ENCODE measurements at places on chromosomes 5 and 9.

DNA sequence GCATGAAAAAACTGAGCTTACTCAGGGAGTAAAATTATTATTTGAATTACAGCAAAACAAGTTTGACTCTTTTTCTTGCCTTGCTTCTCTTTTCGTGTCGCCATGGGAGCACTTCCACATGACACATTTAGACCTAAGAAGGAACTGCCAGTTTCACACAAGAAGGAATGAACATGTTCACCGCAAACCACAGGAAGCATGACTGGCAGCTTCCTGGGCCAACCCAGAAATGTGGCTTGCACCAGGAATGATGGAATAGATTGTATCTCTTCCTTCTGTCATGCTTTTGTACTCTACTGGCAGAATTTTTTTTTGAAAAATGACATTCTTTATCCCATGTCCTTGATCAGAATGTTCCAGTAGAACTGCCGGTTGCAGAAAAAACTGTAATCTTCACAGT is 32.9 kb upstream of the MAN2A1 start:
- peak; percentile 1 for DNase-seq

DNA sequence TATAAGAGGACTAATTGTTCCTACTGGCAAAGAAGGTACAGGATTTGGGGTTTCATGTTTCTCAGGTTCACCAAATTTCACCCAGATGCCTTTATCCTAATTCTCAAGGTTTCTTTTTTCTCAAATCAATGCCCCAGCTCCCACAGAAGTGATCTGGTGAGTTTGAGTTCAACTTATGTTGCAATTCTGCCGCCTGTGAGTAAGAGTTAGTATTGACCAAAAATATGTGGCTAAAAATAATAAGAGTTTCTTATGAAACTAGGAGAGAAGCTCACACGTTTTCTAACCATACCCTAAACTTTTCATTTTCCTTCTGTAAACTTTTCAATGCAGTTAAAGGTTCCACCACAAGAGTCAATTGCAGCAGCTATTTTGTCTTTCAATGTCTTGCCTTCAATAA is 15.1 kb downstream of the SLCO6A1 start:
- DNase-seq: no peak

GRCh38 chr5:97838214-97838613 is 655.2 kb upstream of the RIOK2 start:
- no peak for DNase-seq

- DNase-seq: no peak
Measured at GRCh38 chr5:59557572-59557971, 336.0 kb downstream of the PDE4D start.

DNA sequence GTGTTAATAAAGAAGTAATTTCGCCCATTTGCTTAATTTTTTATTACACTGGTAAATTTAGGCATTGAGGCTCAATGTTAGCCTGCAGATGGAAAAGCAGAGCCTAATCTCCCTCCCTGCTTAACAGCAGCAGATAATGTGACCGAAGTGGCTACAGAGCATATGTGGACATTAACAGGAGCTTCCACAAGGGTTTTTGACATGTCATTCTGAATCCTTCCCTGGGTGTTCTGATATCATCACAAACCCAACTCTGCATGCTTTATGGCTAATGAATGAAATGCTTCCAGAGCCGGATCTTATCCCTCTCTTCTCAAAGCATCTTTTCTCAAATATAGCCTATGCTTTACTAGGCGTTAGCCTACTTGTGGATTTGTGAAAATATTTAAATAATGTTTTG is 208.6 kb downstream of the CAAP1 start:
- DNase-seq: no peak

GRCh38 chr9:134969156-134970045 is 51.7 kb upstream of the FCN1 start:
- no peak for DNase-seq

GRCh38 chr5:81268521-81269196 is 32.7 kb upstream of the ZCCHC9 start:
- DNase-seq: no peak

- no peak for DNase-seq
Measured at GRCh38 chr5:83848941-83849340, 128.3 kb upstream of the HAPLN1 start.

DNA sequence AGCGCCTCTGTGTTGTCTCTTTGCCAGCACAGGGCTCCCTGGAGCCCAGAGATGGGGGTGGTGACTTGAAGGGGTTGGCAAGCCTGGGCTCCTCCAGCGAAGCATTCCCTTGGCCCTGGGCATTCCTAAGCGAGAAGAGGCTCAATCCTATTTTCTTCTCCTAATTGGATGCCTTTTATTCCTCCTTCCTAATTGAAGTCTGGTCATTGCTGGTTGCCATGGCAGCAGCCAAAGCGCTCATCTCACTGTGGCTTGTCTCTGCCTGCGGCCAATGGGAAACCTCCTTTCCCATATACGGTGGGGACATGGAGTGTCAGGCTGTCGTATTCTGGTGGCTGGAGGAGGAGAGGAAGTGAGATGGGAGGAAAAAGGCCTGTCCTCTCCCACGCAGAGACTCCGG is 52.3 kb upstream of the RARS1 start:
- no peak for DNase-seq

DNA sequence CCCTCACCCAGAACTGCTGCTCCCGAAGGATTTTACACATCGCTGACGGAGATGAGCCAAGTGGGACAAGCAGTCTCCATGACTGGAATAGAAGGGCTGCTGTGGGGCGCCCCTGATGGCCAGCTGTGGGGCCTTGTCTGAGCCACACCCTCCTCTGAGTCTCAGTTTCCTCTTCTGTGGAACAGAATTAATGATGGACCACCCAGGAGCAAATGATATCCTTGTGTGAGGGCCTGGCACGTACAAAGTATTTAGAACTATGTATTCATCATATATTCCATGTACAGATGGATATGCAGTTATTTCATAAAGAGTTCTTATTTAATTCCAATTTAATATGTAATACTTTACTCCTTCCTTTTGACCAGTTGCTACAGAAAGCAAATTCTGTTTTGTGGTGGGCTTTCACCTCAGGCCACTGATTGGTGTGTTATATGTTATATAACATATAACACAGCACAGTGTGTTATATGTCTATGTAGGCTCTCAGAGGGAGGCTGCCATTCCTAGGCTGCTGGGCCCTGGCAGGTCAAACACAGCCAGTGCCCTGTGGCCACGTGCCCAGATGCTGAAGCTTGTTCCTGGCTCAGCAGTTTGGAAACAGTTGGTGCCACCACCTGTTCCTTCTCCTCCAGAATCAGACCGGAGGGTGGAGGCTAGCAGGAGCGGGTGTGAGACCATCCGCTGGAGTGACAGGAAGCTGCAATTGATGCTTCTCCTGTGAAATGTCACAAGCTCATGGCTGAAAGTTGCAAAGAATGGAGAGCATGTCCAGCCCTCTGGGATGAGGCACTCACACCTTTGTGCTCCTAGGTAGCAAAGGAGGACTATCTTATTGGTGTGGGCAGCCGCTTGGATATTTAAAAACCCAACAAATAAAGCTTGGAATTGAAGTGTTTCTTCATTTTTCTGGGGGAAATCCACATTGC is 4.4 kb upstream of the FGD3 start:
- no peak for DNase-seq

DNA sequence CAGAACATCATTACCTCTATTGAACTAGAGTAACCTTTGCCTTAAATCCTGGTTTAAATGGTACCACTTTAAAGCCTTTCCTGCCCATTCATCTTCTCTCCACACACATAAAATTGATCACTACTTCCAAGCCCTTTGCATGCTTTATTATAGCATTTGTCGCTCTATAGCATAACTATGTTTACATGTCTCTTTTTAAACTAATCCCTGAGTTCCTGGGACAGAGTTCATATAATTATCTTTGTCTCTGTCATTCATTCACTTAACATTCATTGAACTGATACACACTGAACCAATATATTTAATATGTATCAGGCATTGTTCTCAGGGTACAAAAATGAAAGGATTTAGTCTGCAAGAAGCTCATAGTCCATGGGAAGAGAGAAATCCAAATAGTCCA is 37.3 kb downstream of the RECK start:
- no peak for DNase-seq

DNA sequence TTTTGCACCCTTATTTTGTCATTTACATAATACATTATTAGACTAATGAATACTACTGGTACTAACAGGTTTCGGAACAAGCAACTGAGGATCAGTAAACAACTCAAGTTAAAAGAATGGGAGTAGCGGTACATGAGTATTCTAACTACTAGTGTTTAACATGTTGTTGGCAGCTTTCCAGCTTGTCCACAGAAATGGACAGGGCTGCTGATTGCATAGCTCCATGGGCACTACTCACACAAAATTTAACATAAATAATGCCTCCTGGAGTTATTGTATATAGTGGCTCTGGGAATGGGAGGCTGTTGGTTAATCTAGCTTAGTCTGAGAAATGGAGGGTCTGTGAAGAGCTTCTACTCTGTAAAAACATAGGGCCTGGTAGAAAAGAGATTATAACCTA is 6.7 kb downstream of the NCBP1 start:
- no peak for DNase-seq

DNA sequence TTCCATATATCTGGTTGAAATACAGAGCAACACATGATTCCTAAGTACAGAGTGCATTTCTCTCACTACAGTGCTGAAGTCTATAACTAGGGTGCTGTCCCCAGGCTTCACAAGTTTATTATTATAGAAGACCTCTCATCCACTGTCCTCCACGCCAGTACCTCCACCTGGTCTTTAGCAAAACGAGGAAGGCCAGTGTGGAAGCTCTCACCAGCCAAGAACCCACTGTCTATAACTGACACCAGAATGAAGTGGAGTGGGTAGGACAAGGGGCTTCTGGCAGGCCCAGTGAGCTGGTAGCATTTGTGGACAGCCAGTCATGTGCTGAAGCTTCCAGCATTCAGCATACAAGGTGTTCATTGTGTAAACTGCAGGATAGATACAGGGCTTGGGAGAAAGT is 430.7 kb downstream of the GADD45G start:
- DNase-seq: no peak

- DNase-seq: no peak
Measured at GRCh38 chr5:150540615-150541396, 32.9 kb downstream of the NDST1 start.

- no peak for DNase-seq
Measured at GRCh38 chr5:179343719-179344430, 1.4 kb downstream of the ADAMTS2 start.

- no peak for DNase-seq
Measured at GRCh38 chr9:33249983-33250382, 10.0 kb downstream of the SPINK4 start.

- no peak for DNase-seq
Measured at GRCh38 chr5:137122075-137122474, 377.1 kb downstream of the SPOCK1 start.

DNA sequence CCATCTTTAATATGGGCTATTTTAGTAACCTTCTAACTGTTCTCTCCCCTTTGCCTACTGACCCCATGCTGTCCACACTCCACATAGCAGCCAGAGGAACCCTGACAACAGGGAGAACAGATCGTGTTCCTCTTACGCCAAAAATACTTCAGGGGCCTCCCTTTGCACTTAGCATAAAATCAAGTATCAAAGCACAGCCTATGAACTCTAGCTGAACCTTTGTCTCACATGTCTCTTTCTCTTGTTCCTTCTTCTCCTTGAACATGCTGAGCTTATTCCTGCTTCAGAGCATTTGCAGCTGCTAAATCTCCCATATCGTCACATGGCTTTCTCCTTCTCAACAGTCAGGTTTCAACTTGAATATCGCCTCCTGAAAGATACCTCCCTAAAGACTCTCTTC is 698.8 kb upstream of the C9orf72 start:
- no peak for DNase-seq

DNA sequence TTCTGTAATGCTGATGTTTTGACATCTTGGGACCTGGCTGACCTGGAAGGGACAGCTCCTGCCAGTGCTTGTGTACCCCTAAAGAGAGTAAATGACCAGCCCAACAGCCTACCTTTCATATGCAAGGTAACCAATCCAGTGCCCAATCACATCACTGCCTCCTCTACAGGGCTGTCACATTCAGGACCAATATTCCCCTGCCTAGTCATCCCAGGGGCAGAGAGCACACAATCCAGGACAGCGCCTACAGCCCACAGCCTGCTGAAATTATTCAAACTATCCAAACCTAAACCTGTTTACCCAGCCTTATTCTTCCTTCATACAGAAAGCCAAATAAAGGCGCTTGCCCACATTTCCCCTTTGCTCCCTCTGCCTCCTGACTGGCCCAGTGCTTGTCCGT is 284.1 kb downstream of the CTNND2 start:
- DNase-seq: no peak

- no peak for DNase-seq
Measured at GRCh38 chr5:79990205-79990597, 861 bp downstream of the MTX3 start.

DNA sequence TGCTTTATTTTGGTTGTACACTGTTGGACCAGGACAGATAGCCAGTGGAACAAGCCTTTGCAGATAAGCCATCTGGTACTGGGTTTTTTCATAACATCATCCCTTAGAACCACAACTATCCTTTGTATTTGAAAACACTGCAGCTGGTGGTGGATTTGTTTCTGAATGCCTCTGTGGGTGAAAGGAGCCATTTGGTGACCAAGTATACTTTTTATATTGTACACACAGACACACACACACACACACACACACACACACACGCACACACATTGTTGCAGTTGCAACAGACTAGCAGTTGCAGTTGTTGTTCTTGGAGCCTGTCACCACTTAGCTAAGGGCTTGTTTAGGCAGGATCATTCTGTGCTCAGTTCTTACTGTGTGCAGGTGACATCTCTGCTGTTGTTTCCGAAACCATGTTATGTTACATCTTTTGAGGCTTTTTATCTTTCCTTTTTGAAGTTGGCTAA is 22.9 kb upstream of the CAVIN4 start:
- DNase-seq: no peak

DNA sequence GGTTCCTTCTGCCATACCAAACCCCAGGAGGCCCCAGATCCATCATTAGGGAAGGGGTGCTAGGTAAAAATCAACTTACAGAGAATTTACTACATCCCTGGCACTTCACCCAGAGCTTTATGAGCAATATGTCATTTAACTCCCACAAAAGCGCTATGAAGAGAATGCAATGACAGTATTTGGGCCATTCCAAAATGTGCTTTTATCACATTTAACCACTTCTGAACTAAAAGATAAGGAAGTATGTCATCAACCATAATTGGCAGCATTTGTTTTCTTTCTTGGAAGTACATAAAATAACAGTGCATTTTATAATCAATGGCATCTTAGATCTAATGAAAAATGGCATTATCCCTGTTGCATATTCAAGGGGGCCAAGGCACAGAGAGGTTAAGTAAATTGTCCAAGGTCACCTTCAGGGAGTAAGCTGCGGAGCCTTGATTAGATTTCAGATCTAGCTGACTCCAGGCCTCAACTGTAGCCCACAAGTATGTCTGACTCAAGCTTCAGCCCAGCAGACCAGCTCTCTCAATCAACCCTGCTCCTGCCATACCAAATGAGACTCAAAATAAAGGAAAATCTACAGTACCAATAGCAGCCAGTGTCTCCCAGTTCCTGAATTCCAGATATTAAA is 16.5 kb downstream of the SH3TC2 start:
- DNase-seq: no peak

- DNase-seq: no peak
Measured at GRCh38 chr9:132945186-132946130, 1.0 kb upstream of the TSC1 start.

GRCh38 chr5:172911628-172911880 is 47.7 kb upstream of the RPL26L1 start:
- DNase-seq: no peak

- no peak for DNase-seq
Measured at GRCh38 chr5:111738118-111738517, 18.9 kb downstream of the NREP start.

All from activated CD8-positive, alpha-beta memory T cell treated with anti-CD3 and anti-CD28 coated beads for 1 hour (primary cell).